ENCODE measurements at places on chromosomes 16 and 17.

GRCh38 chr17:70709596-70709995, 540.3 kb downstream of the KCNJ2 start:
- DNase-seq: no peak

DNA sequence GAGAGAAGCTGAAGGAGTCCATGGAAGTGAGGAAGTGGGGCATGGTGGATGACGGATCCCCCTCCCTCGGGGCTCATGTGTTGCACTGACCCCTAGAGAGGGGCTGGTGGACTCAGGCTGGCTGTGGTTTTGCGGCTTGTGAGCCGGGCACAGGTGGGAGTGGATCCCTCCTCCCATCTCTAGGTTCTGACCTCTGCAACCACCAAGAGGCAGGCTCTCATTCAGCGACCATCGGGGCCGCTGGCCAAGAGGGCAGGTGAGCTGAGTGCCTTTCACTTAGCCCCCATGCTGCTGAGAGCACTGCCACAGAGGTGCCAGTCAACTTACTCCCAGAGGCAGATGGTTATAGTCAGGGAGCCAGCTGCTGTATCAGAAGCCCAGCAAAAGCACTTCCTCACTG, 67.3 kb downstream of the SCNN1B start:
- no peak for DNase-seq

DNA sequence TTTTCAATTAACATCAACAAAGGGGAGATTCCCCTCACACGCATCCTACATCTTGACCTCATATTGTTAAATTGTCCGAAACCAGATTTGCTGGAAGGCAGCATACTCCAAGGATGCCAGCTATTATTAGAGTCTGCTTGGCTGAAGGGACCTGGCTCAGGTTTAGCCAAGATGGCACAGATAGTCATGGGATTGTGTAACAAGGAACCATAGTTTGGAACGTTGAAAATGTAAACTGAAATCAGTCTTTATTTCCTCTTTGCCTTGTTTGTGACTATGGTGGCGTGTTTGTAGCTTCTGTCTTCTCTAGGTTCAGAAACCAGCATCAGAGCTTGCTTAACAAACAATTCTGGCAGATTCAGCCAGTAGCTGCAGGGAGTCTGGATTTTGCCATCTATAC, 5.9 kb downstream of the ARSG start:
- no peak for DNase-seq

GRCh38 chr16:74073456-74073855, 223.2 kb upstream of the PSMD7 start:
- no peak for DNase-seq

DNA sequence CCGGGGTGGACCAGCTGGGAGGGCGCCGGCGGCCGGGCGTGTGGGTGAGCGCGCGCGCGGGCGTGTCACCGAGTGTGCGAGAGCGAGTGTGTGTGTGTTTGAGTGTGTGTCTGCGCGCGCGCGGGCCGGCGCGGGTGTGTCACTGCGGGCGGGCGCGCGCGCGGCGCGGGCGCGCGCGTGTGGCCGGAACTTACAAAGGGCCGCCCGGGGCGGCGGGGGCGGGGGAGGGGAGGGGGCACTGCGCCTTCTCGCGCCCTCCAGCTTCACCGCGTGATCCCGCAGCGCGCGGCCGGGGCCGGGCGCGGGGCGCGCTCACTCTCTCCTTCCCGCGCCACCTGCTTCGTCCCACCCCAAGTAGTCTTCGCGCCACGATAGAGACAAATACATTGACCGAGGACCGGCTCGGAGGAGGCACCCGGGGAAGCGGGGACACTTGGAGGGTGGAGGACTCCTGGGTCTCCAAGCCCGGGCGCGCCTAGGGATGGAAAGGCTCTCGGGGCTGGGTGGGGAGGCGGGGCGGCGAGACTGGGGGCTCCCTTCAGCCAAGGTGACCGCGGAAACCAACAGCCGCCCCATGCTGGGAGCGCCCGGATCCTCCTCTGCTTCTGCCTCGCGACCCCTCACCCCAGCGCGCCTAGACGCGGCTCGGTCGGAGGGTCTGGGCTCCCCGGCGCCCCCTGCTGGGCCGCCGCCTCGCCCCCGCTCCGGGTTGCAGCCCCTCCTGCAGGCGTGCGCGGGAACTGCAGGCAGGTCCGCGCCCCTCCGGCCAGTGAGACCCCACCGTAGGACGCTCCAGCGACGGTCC, at the start of gene SRCIN1:
TSS of gene SRCIN1 (minus strand) at position 112 of the 805 bp plus-strand sequence. CDS start 247 bp downstream, outside the sequence.
- DNase-seq: no peak

- no peak for DNase-seq
Observed at GRCh38 chr16:73326770-73327470, 279.0 kb upstream of the ZFHX3 start.

- DNase-seq: no peak
Observed at GRCh38 chr17:61966191-61966590, 38.4 kb upstream of the INTS2 start.

- DNase-seq: no peak
Observed at GRCh38 chr17:74986206-74986576, 1.2 kb upstream of the CDR2L start.

All from GOT3 (cell line).